Putamen (tissue), 1 donor: ENCODE measurements at places on chromosomes 12 and 14.

DNA sequence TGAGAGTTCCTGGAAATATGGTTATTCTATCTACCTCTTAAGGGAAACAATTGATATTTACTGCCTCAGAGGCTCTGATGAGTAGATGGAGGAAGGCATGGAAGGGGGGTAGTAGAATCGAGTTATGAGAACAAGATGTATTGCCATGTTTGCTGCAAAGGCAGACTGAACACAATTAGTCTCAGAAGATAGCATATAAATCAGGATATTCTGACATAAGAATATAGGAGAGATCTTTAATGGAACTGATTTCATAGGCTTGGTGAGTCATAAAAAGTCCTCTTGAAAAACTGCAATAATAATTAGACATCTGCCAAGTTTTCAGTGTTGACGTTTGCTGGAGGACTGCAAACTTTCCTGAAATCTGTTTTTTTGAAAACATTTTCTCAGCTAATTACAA is 636.1 kb downstream of the TMTC2 start:
- DNase-seq, result no peak

GRCh38 chr14:36905272-36905888 is 243.7 kb downstream of the PAX9 start:
- no peak for DNase-seq

GRCh38 chr12:100545092-100545491 is 28.4 kb upstream of the GAS2L3 start:
- DNase-seq, result no peak

GRCh38 chr12:65022421-65022820 is 98.7 kb downstream of the WIF1 start:
- no peak for DNase-seq

GRCh38 chr12:132343294-132344004 is 14.1 kb upstream of the GALNT9 start:
- DNase-seq, result no peak

DNA sequence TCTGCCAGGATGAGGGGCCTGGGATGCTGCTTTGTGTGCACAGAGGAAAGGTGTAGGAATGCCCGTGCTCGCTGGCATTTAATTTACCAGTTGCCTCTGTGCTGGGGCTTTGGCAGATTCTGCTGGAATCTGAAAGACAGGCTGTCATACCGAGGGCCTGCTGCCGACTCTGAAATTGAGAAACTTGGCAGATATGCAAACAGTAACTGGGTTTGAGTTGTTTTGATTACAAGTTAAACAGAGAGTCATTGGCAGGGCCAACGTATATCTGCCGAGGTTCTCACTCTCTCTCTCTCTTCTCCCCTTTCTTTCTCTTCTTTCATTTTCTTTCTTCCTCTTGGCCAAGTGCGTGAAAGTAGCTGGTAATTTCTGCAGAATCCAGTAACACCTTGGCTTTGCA is 618.7 kb downstream of the VRK1 start:
- no peak for DNase-seq

DNA sequence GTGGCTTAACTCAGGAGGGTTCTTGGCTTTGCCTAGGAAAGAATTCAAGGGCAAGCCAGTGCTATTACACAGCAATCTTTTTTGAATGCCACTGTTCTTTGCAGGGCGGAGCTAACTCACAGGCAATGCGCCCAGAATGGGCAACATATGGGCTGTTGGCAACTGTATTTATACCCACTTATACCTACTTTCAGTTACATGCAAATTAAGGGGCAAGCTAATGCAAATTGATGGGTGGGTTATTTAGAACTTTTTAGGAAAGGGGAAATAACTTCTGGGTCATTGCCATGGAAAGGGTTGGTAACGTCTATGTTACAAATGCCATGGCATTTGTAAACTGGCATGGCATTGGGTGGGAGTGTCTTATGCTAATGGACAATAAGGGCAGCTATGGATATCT is 85.4 kb downstream of the C12orf50 start:
- no peak for DNase-seq

DNA sequence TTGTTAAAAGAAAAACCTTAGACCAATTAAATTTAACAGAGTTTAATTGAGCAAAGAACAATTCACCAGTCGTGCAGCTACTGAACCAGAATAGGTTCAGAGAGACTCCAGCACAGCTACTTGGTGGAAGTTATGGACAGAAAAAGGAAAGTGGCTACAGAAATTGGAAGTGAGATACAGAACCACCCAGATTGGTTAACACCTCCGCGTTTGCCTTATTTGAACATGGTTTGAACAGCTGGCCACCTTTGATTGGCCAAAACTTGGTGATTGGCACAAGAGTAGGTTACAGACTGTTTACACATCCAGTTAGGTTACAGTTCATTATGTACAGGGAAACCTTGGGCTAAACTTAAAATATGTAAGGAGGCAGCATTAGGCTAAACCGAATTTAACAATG is 54.9 kb downstream of the SRGAP1 start:
- DNase-seq, result no peak

- no peak for DNase-seq
Observed at GRCh38 chr12:53160000-53160399, 20.5 kb upstream of the ZNF740 start.

- DNase-seq, result peak; percentile 55
Observed at GRCh38 chr14:78593949-78594348, 423.8 kb downstream of the NRXN3 start.

- no peak for DNase-seq
Observed at GRCh38 chr14:68365228-68365627, 427.6 kb downstream of the ZFP36L1 start.

- DNase-seq, result peak; percentile 24
Observed at GRCh38 chr12:122265886-122266229, 436 bp downstream of the VPS33A start.

- peak; percentile 63 for DNase-seq
Observed at GRCh38 chr14:76767681-76768656, 6.7 kb downstream of the VASH1 start.

DNA sequence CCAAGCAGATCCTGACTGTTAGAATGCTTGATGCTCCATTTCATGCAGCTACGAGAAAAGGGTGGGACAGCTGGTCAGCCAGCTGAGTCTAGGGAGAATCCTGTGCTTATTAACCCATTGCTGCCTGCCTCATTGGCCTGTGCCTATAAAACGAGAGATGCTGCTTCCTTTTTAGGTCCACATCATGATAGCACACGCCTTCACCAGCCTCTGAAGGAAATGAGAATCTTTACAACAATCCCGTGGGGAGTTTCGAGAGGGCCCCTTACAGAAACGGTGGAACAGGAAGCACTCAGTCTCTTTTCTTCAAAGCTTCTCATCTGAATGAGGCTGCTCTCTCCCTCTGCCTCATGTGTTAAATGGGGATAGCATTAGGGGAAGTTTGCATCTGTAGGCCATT is 147.3 kb upstream of the RFLNA start:
- DNase-seq, result no peak

DNA sequence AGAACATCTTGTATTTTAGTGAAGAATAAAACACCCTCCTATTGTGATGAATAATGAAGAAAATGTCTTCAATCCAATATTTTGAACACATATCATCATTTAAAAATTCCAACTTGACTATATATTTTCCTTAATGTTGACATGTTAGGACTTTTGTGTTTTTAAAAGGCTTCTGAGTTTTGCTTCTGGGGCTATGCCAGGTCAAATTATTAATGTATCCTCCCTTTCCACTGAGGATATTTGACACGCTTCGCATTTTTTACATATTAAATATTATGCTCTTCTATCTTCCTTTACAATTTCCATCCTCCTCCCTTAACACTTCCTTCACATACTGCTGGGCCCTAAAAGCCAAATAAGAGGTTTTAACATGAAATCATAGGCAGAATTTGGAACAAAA is 20.6 kb downstream of the RERG start:
- no peak for DNase-seq
